AG04450 (cell line): ENCODE measurements at places on chromosomes 4 and X. TPM values are rescaled to one million over a fixed set of nuclear protein-coding genes. Genes with fewer than 3 reads are reported as not detected.

- no peak for DNase-seq
Measured at GRCh38 chr4:8580321-8581093, at the start of gene GPR78. Gene GPR78, plus strand, starts transcription at chr4:8580392. Its CDS starts 591 bp downstream, at chr4:8580983.

DNA sequence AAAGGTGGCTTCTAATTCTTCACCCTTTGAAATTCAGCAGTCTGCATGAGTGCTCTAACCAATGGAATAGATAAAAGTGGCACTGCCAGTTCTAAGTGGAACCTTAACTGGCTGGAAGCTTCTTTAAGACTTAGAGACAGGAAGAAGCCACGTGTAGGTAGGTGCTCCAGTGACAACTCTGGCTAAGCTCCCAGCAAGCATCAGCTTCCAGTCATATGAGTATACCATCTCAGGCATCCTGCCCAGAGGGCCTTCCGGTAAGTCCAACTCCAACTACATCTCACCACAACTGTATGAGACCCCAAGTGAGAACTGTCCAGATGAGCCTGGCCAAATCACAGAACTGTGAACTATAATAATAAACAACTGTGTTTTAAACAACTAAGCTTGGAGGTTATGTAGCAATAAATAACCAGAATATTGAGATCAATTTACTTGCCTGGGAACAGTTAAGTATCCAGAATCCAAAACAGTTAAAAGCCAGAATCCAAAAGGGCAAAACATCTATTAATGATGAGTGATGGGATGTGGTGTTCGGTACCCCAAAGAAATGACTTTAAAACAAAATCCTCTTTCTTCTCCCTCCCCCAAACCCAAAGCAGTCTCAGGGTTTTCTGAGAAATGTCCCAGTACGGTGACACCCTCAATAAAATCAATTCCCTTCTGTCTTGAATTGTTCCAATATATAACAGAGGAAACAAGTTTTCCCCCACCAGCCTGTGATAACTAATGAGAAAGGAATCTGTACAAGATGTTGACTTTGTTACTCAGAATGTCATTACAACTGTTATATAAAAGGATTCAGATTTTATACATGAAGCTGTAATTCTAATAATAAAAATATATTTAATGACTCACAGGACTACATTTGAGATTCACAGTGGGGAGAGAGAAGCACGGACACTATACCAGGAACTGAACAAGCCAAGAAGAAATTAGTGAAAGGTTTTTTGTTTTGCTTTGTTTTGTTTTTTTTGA is 4.2 kb downstream of the TSPAN5 start:
- peak; percentile 91 for DNase-seq

GRCh38 chrX:72461288-72461687 is 111.4 kb downstream of the HDAC8 start:
- DNase-seq: no peak

The RS1 gene
- not detected in 2 replicates for polyA plus RNA-seq

The GPR34 gene
- not detected in 2 replicates for polyA plus RNA-seq

DNA sequence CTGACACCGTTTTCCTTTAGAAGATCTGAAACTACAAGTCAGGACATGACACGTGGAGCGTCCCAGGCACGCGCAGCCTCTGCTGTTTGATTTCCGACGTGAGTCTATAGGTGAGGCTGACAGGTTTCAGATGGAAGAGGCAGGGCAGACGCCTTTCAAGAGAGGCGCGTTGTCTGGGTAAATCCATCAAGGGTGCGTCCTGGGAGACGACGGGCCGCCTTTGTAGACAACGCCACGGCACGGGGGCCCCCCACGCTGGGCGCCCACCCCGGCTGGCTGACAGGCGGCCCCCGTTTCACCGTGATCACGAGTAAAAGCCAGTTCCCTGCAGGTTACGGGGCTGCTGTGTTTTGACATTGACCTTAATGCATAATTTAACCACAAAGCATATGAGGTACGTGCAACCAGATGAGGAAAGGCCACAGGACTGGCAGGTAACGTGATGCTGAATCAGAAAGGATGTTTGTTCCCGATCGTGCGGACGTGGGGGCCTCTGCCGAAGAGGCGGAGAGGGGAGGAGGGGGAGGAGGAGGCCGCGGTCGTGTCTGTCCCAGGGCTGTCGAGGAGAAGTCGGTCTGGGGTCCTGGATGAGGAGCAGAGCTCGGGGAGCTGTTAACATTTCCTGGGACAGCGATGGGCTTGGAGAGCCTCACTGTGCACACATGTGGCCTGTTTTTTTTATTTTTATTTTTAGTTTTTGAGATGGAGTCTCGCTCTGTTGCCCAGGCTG is 51.1 kb upstream of the PPP2R3B start:
- DNase-seq: no peak

DNA sequence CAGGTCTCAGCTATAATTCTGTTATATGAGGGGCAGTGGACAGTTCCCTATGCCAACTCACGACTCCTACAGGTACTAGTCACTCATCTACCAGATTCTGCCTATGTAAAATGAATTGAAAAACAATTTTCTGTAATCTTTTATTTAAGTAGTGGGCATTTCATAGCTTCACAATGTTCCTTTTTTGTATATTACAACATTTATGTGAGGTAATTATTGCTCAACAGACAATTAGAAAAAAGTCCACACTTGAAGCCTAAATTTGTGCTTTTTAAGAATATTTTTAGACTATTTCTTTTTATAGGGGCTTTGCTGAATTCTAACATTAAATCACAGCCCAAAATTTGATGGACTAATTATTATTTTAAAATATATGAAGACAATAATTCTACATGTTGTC is 20.4 kb downstream of the EREG start:
- no peak for DNase-seq

- peak; percentile 2 for DNase-seq
Measured at GRCh38 chr4:177901786-177902185, 459.5 kb upstream of the AGA start.

The CXorf49B gene
- polyA plus RNA-seq: not detected in 2 replicates

- no peak for DNase-seq
Measured at GRCh38 chr4:158090323-158090722, 82.5 kb downstream of the GASK1B start.

DNA sequence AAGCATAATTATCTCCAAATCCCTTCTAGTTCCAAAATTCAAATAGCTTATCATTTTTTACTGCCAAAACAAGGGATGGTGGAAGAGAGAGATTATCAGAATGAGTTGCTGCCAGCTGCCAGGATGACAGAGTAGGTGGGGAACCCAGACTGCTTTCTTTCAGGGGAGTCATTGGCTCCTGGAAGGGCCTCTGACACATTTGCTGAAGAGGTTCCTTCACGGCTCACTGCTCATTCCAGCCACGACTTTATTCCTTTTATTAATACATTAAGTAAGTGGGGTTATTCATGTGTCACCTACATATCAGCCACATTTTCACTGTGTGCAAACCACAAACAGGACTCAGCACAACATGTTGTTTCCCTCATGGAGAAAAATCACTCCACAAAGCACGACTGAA is 12.7 kb upstream of the SMIM43 start:
- no peak for DNase-seq

DNA sequence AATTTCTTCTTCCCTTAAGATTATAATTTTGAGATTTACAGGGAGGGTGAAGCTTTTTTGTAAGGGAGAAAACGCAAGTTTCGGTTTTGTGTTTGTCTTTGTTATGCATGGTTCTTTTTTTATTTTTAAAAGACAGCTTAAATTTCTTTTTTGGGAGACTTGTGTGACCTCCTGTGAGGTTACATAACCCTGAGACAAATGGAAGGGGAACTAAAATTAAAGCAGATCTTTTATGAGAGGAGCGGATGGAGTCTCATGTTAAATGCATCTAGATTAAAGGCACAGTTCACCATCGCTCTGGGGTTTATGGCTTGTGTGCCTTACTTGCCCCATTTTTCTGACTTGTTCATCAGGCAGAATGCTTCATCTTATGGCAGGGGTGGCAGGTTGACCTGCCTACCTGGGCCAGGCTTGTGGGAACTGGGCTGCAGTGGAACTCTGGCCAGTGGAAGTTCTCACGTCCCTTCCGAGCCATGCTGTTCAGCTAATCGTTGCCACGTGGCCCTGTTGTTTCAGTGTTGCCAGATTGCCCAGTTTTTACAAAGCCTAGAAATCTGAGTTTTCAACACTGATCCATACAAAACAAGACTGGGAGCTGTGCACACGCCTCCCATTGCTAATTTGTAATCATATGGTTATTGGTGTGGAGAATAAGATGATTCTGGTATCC is 291.8 kb downstream of the ARHGAP10 start:
- DNase-seq: no peak

The FRMPD4 gene
- polyA plus RNA-seq: 2.7 TPM in 2 replicates

DNA sequence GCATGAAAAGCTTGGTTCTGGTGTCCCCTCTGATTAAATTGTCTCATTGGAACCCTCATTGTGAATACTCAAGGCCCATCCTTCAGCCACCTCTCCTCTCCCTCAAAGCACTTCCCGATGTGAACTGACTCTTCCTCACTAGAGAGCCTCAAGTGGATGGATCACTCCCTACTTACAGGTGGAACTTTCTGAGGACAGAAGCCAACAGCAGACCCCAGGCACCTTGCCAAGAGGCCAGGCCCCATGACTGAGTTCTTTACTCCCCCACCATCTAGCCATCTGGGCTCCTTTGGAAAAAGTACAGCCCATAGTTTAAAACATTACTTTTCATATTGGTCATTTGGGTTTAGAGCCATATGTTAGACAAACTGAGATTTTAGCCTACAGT is 224.1 kb downstream of the SHROOM3 start:
- DNase-seq: peak; percentile 23

The ENPEP gene
- polyA plus RNA-seq: 0.14 and 0.33 TPM in 2 replicates

The DMD gene
- 6.6 and 7.6 TPM in 2 replicates for polyA plus RNA-seq

- no peak for DNase-seq
Measured at GRCh38 chrX:13159886-13160285, 115.5 kb upstream of the FAM9C start.

The RRH gene
- 0.07 and 0.15 TPM in 2 replicates for polyA plus RNA-seq

DNA sequence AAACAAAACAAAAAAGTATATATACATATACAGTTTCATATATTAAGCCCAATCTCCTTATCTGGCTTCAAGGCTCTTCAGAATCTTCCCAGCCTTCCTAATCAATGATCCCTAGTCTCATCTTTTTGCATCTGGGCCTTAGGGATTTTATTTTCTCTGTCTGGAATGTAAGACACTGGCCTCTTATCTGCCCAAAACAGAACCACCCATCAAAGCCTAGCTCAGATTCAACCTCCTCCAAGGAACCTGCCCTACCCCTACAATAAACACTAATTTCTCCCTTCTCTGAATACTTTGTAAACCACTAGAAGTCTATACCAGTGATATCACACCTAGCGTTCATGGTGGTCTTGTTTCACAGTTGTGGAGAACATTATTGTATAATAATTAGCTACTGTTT is 23.2 kb upstream of the GAB1 start:
- DNase-seq: no peak

GRCh38 chr4:183011213-183011907 is 87.7 kb upstream of the WWC2 start:
- peak; percentile 1 for DNase-seq

The PTTG2 gene
- polyA plus RNA-seq: not detected in 2 replicates

The FGD1 gene
- polyA plus RNA-seq: 4.1 and 5.2 TPM in 2 replicates

DNA sequence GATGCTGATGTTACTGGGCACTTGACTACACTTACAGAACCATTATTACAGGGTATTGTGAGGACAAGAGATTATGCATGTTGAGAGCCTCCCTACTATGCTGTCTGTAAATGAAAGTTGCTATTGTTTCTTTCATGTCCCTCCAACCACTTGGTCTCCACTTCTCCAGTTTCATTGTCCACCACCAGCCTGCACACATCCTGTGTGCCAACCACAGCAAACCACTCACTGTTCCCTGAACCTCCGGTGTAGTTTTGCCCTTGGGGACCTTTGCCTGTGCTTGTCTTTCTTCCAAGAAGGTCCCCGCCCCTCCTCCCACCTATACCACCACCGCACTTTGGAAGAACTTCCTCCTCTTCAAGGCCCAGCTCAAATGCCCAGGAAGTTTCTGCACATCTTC is 43.1 kb upstream of the AFF2 start:
- DNase-seq: no peak

The PTCHD1 gene
- polyA plus RNA-seq: not detected in 2 replicates

The SH2D1A gene
- polyA plus RNA-seq: not detected in 2 replicates

GRCh38 chrX:54891573-54891972 is 29.1 kb upstream of the TRO start:
- no peak for DNase-seq

The GATA1 gene
- not detected in 2 replicates for polyA plus RNA-seq

DNA sequence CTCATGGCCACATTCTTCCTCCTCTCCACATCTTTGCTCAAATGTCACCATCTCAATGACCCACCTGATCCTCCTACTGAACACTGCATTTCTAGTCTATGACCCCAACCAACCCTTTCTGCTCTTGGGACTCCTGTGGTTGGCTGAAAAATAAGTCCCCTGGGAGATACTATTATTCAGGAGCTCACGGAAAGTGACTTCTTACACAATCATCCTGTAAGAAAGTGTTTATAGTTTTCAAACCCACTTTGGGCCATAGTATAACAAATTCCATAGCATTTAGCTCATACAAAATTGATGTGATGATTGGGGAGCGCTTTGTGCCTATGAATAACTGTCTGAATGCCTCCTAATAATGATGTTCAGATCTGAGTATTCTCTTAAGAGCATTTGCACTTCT is 161.4 kb upstream of the HS3ST1 start:
- no peak for DNase-seq

GRCh38 chr4:14867847-14868246 is 134.4 kb upstream of the CPEB2 start:
- DNase-seq: no peak

DNA sequence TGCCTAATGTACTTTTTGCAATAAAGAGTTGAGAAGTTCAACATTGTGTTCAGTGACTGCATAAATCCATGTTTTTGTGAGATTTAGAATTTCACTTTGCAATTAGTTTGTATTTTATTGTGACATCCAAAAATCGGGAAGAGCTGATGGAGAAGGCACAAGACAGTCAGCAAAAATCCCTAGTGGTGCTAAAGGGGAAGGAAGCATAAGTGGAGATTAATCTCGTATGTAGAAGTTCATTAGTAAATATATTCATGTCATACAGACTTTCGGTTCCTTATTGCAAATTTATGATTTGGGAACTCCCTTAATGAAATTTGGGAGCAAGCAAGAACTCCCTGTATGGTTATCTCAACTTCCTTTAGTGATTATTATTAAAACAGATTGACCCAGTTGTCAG is 57.8 kb upstream of the SLC39A8 start:
- DNase-seq: no peak

DNA sequence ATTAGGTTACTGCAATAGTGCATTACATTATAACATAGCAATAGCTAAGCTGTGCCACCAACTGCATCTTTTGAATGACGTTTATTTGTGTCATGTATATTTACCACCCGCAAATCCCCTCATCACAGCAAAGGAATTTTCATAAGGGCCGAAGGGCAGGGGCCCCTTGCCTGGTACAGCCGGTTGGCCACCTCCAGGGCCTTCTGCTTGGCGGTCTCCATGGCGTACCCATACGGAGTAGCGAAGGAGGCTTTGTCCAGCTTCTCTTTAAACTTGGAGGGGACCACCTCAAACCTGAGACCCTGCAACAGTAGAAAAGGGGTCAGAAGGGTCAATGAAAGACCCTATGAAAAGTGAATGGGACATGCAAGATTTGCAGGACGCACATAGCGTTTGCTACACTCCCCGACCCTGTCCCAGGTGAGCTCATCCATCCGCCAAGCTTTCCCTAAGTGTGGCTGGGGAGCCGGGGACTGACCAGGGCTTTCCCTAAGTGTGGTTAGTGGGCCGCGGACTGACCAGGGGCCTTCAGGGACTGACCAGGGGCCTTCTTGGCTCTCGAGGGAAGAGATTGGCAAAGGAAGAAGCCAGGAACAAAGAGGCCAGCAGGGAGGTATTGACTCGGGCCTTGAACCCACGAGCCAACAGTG is 10.6 kb downstream of the ASMTL start:
- DNase-seq: no peak
